ENCODE measurements at places on chromosomes 5 and 9.

GRCh38 chr9:5301544-5301943 is 3.0 kb downstream of the RLN2 start:
- DNase-seq, result no peak

DNA sequence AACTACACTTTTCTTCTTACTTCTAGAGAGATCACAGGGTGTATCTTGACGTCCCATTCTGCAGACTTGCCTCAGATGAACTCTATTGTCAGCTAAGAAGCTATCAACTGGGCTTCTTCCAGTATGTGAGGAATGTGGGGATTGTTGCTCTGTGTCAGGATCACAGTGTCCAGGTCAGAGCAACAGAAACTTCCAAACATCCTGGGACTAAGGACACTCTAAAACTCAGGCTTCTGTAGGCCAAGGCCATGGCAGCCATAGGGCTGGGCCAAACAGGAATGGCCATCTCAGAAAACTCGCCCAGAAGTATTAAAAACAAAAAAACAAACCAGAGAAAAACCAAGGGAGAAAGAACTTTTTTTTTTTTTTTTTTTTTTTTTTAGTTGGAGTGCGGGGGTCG is 210.0 kb upstream of the CLINT1 start:
- DNase-seq, result no peak

DNA sequence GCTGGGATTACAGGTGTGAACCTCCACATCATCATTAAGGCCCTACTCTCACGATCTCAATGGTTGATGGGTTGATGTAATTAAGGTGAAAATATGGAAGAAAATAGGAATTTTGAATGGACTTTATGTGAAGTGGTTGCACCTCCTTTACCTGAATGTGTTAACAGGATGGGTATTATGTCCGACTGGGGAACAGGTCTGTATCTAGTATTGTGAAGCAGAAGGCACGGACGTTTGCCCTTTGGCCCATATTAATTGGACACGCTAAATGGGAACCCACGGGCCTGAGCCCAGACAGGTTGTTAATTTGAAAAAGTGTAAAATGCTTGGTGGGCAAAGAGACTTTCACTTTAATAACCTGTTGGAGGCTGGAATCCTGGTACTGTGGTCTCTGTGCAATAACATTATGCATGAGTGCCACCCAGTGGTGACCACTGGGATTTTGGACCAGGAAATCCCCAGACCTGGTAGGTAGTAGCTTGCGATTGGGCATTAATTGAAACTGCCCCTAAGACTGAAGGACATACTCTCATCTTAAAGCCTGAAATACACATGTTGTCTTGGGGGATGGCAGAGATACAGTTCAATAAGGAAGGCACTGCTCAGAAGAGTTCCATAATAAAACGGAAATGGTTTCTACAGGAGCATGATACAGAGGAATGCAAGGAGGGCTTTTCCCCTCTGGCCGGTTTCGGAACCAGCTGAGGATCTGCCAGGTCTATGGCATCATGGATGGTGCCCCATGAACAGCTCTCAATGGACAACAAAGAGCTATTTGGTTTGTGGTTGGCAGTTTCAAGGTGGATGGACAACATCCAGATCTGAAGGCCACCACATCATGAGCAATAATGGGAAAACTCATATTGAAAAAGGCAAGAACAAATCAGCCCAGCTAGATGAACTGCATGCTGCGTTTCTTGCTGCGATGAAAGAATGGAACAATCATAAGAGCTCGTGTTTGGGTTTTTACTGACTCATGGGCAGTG is 26.2 kb upstream of the BICD2 start:
- DNase-seq, result peak; percentile 69

GRCh38 chr5:145586661-145587307 is 248.4 kb downstream of the PRELID2 start:
- no peak for DNase-seq

DNA sequence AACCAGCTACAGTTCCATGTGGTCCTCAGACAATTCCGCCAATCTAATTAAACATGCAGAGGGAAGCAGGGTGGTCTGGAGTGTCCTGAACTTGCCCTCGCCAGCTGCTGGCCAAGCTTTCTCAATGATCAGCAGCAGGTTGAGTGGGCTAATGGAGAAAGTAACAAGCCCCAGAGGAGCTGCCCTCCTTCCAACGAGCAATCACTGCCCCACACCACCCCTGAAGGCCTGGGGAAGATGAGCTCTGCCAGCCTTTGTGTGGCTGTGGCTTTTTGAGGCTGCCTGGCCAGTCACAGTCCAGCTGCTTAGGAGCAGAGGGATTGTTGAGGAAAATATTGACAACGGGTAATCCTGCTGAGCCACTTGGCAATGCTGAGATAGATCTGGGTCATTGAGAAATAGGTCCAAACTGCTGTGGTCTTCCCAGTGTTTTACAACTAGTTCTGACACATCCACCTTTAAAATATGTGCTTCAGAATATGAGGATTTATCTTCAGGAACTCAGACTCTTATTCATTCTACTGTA is 107.3 kb downstream of the CD180 start:
- no peak for DNase-seq

DNA sequence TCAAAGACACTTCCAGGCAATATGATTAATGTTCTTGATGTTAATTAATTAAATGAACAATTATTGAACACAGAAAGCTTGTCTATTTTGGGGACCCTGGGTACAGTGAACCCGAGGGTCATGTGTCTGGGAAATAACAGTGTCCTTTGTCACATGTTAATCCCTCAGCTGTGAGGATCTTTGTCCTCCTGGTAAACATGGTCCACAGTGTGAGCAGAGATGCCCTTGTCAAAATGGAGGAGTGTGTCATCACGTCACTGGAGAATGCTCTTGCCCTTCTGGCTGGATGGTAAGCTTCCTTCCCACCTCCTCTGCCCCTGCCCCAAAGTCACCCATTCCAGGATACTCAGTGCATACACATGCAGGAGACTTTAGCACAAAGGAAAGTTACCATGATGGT is 107.9 kb downstream of the MEGF10 start:
- DNase-seq, result no peak

GRCh38 chr5:24226479-24226878 is 418.3 kb downstream of the CDH10 start:
- no peak for DNase-seq

- DNase-seq, result no peak
These were observed 36.7 kb upstream of the COL15A1 start for GRCh38 chr9:98907055-98907454.

GRCh38 chr9:134393582-134394280 is 67.5 kb downstream of the RXRA start:
- DNase-seq, result peak; percentile 75

GRCh38 chr5:150404121-150404520 is 8.6 kb downstream of the CD74 start:
- no peak for DNase-seq

DNA sequence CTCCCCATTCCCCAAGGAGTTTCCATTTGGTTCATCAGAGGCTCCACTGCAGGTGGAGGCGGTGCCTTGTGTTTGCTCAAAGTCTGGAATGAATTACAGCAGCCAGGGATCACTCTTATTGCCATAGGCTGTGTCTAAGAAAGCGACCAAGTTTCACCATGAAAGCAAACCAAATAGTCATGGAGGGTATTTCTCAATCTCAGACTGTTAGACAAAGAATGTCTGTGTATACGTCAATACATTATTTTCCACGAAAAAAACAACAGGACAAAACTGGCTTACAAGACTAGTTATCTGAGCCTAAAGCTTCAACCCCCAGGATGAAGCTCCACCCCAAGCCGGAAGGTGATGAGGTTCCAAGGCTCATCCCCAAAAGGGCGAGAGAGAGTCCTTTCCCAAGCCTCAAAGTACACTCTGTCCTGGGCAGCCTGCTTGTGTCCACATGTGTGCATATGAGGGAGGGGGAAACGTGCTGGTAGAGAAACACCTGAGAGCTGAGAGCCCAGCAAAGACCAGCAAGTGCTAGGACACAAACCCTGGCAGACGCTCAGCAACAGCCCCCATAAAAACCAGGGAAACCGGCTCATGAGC is 4.3 kb downstream of the B4GALT1 start:
- DNase-seq, result no peak

DNA sequence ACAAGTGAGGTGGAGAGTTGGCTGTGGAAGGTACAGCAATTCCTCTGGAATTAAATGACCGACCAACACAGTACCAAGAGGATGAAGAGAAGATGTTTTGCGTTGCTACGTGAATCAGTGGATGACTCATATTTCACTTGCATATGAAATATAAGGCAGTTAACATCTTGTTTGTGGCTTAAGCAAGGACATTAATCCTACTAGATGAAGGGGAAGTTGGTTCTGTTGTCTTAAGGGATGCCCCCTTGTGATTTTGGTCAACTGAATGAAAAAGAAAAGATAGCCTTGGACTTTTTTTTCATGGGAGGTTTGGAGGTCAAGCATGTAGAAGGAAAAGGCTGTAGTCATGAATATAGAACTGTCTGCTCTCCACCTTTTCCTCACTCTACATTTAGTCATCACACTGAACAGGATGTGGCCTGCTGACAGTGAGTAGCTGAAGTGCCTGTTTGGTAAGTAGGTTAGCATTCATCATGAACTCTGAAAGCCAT is 33.9 kb downstream of the VLDLR start:
- peak; percentile 54 for DNase-seq

DNA sequence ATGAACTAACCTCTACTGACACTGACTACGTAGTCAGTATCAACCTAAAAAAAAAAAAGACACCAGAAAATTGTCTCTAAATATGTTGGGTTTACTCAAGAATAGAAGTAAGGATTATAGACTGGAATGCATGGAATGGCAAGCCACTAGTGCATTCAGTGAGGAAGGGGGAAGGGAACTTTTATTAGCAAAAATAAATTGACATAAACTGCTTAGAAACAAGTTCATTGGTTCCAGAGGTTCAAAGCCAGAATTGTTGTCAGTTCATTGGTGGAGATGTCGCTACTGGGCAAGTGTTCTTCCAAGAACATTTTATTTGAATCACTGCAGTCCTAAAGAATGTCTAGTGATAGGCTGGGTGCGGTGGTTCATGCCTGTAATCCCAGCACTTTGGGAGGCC is 26.1 kb upstream of the AOPEP start:
- no peak for DNase-seq

- DNase-seq, result no peak
These were observed 16.9 kb downstream of the ADAMTSL1 start for GRCh38 chr9:18490641-18491370.

GRCh38 chr5:117133198-117133597 is 558.6 kb upstream of the SEMA6A start:
- no peak for DNase-seq

DNA sequence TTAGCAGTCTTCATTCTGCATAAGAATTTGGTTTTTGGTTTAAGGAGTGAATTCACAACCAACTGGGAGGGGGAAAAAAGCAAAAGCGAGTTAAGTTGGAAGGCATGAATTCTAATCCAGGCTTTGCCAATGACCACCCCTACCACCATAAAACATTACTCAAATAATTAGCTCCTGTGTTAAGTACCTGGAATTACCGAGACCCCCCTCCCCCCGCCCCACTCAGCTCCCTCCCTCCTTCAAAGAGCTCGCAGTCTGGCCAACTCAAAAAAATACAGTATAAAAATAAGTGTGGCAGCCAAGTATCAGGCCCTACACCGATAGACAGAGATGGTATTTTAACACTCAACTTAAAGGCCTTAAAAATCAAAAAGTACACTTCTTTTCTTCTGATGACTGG is 492 bp downstream of the ATG12 start:
- no peak for DNase-seq

- no peak for DNase-seq
These were observed 43.7 kb downstream of the STK10 start for GRCh38 chr5:172144291-172144815.
